ENCODE measurements at places on chromosomes 11 and 22.

DNA sequence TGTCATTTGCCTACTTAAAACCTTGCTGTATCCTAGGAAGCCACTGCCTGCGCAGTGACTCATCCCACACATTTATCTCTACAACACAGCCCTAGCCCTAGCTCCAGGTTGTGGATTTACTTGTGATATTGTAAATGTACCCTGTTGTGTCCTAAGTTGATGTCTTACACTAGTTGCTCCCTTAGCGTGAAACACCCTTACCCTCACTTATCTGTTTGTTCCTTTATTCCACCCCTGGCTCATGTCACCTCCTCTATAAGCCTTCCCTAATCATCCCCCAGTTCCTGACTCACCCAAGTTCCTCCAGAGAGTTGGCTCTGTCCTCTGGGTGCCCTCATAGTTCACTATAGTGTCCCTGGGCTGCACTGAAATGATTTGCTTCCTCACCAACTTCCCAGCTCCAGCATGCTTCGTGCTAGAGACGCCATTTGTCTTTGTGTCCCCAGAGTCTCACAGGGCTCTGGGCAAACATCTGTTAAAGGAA lies 431.8 kb upstream of the FAT3 start:
- no peak for DNase-seq

DNA sequence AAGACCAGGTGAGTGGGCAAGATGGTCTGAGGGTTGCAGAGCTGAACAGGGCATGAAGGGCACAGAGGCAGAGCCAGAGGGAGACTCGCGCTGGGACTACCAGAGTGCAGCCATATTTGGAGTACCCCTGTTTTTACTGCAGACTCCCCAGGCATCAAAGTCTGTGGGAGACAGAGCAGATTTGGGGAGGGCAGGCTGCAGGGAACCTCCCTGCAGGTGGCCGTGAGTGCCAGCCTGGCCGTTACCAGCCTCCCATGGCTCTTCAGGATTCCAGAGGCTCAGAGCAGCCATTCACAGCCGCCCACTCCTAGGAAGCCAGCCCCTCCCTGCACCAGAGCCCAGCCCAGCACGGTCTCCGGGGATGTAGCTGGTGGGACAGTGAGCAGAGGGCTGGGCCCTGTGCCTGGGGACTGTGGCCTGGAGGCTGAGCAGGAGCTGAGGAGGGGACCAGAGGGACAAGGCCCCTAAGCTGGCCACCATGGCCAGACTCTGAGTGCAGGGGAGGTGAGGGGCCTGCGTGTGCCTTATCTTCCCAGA lies at the start of gene SEPTIN3:
Gene SEPTIN3 (plus strand): TSS at position 334 of the 537 bp plus-strand sequence. CDS start 2,050 bp downstream, outside the sequence.
- no peak for DNase-seq

DNA sequence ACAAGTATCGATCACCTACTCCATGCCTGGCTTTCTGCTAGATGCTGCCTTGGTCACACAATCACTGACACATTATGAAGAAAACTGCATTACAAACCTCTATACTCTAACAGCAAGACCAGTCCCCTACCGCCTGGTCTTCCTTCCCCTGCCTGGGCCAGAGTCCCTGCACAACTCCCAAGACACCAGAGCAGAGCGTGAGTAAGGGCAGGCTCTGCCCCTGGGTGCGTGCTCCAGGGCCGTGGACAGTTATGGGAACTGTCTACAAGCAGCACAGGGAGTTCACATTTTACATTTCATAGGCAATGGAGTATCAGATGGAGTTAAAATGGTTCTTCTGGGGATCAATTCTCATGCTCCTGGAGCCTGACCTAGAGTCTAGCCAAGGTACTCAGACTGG lies 6.5 kb downstream of the FZD4 start:
- no peak for DNase-seq

DNA sequence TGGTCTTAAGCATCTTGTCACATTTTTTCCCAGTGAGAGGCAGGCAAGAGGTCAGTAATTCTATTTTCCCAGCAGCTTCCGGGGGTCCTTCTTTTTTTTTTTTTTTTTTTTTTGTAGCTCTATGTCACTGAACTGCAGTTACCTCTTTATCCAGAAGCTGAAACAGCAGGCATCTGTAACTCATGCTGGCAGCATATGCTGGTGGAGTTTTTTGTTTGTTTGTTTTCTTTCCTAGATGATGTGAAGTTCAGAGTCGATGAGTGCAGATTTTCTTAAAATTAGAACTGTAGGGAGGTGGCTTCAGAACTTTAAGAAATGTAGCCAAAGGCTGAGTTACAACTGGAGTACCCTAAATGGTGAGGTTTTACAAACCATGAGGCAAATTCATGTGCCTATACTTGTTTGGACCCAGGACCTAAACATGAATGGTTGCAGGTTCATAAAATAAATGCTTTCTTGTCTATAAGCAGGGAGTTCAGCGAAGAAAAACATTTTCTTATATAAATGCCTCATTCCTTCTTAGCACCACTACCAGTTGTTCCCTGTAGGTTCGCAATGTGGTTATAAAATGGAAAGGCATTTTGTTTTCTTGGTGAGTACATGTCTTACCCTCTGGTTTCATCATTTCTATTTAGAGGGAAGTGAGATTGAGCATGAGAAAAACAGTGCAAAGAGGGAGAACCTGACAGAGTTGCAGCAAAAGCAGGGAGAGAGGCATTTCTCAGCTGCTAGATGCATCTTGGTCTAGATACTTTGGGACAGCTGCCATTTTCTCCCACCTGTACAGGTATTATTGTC lies 84.0 kb downstream of the TRIM44 start:
- no peak for DNase-seq

GRCh38 chr11:120196826-120197225 lies 14.0 kb upstream of the OAF start:
- no peak for DNase-seq

GRCh38 chr11:74680703-74681531 lies 50.3 kb downstream of the CHRDL2 start:
- no peak for DNase-seq
